ENCODE measurements at places on chromosomes 6 and 20.

DNA sequence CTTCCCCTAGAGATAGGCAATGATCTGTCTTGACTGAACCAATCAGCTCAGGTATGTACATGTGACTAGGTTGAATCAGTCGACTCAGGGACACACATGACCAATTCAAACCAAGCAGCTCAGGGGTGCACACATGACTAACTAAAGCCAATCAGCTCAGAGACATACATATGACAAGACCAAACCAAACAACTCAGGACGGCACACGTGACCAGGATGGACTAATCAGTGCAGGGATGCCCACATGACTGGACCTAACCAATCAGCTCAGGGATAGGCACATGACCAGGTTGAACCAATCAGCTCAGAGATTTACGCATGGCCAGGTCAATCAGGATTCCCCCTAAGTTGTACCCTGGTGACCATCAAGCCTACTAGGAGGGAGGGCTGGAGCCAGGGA is 310.3 kb downstream of the CDH26 start:
- no peak for DNase-seq

DNA sequence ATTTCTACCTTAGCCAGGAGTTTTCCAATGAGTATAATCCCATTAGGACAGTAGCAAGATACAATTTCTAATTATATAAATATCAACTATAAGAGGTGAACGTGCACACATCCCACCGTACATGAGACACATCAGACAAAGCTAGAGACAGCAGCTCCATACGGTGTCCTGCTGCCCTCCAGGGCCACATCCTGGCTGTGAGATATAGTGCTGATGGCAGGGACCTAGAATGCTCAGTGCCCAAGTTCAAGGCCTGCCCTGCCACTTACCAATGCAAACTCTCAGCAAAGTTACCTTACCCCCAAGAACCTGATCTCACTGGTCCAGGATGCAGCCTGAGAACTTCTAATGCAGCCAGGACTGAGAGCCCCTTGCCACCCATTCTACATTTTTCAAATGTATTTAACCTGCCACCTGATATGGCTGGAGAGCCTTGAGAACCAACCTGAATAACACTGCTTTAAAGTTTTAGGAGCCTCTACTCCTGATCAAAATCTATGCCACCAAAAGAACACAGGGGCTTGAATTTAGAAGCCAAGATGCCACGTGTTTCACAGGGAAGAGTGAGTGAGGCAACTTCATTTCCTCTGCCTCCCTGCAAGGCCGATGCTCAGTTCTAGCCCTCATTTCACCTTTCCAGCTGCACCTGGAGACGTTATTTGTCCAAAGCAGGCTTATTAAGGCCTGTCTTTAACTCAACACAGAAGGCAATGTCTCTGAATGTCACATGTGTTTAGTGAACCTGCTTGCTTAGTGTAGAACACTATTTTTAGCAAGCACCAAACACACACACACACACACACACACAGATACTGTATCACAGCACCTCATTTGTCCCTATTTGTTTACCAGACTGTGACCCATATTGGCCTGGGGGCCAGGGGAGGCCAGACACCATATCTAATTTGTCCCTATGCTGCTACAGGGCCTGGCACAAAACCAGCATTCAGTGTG is 6.1 kb downstream of the NFATC2 start:
- DNase-seq: no peak

DNA sequence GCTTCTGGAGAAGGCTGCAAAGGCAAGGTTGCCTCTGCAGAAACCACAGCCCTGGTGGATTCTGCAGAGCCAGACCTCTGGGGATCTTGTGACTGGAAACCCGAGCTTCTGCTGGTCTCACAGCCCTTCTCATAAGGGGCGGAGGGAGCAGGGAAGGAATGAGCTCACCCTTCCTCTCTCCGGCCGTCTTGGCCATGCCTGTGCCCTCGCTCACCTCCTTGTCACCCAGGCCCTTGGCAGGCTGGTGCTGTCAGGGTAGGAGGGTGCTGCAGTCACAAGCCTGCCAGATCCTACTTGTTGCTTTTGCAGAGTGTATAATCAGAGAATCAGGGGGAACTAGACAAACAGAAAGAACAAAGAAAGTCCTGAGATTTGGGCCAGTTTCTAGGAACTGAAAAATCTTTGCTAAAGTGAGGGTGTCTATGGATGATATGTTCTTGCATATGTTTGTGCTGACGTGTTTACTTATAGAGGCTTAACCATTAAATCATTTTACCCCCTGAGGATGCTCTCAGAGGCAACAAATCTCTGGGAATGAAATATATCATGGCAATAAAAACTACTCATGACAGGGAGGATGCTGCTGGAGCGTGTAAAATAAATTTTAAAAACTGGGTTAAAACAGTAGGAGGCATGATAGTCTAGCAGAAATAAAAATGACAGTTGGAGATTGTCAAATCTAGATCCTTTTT is 244.9 kb upstream of the SOX4 start:
- no peak for DNase-seq

DNA sequence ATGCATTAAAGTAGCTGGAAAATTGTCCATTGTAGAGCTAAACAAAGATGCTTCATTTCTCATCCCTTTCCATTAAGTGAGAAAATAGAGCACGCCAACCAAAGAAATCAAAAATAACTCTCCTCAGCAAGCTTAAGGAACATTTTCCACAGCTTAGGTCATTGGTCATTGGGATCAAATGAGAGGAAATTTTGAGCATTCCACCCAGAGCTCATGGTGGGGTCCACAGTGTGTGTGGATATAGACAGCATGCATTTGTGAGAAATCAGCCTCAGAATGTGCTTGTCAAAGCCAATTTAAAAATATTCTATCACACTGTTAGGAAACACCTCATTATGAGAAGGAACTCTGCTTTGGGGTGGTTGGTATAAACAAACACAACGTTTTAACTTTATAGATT is 97.2 kb downstream of the HDGFL1 start:
- DNase-seq: no peak

GRCh38 chr6:113018351-113019151 is 671.4 kb downstream of the RFPL4B start:
- no peak for DNase-seq

DNA sequence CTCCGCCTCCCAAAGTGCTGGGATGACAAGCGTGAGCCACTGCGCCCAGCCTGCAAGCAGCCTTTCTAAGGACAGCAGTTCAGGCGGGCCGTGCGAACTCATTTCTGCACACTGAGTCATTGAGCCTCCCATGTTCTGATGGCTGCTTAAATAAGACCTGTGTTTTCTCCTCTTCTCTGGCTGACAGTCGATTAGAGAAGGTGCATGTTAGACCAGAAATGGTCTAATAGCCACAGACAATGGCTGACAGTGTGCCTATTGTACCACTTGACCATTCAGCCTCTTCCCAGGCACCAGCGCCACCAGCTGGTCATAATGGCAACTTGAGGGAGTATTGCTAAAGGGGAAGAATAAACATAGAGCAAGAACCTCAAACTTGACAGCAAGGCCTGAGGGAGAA is 6.2 kb downstream of the CST11 start:
- peak; percentile 18 for DNase-seq

DNA sequence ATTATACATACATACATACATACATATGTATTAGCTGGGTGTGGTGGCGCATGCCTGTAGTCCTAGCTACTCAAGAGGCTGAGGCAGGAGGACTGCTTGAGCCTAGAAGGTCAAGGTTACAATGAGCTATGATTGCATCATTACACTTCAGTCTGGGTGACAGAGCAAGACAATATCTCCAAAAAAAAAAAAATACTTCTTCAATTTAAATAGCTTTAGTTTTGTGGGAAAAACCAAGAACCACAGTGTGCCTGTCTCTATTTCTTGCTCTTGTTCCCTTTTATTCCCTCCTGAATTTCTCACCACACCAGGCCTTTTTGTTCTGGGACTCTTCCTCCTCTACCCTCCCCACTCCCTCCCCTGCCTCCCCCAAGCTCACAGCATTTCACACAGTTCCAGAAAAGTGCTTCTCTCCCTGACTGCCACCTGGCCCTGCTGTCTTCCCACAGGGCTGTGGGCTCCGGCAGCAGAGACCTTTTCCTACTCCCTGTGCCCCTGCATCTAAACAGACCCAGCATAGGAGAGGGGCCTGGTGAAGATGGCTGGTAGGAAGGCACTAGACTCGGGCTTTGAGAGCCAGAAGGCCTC is 1.3 kb downstream of the C20orf203 start:
- no peak for DNase-seq

- no peak for DNase-seq
Observed at GRCh38 chr6:75422024-75422639, 71.5 kb downstream of the FILIP1 start.

DNA sequence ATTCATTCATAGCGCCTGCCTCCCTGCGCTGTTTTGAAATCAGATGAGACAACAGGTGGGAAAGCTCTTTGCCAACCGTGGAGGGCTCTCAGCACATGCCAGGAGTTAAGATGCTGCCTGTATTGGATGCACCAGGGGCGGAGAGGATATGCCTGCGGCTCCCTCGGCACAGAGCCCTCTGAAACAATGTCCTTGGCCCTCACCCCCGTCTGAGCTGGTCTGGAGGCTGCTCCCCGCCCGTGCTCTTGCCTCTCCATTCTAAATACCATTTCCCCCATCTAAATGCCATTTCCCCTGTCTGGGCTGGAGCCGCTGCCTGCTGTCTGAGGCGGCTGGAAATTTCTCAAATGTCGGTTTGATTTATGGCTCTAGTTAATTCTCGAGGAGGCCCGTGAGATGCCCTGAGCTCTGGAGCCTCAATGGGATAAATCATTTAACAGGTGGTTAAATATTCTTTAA is 50.8 kb upstream of the MLN start:
- no peak for DNase-seq

DNA sequence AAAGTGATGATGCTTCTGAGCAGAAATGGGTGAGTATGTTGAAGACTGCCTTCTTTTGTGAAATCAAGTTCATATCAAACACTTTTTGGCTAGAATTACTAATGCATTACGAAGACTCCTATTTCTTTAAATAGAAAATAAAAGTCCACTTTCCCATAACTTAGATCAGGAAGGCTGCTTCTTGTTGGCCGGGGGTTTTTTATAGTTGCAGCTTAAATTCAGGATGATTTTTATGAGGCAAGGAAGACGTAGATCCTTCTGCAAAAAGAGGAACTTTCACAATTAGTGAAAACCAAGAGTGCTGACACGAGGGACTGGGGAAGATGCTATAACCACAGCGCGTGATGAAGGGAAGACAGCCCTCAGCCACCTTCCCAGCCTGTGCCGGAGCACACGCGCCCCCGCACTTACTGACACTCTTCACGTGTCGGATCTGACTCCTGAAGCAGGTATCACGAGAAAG is 206.1 kb upstream of the PRDM1 start:
- peak; percentile 30 for DNase-seq

DNA sequence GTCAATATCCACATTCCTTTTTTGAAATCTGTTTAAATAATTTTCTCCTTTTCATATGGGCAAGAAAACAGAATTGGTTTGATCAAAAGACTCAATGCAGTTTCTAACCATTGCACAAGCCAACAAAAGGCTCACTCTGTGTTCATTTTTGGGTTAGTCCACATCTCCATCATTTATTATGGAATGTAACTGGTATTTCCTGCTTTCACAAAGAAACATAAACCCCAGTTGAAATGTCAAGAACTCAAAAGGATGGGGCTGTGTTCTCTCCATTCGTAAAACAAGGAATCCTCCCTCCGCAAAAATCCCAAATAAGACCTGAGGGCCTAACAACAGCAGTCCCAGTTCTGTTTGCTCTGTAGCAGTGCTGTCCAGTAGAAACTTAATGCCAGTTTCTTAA is 420.9 kb downstream of the GJA1 start:
- DNase-seq: no peak

DNA sequence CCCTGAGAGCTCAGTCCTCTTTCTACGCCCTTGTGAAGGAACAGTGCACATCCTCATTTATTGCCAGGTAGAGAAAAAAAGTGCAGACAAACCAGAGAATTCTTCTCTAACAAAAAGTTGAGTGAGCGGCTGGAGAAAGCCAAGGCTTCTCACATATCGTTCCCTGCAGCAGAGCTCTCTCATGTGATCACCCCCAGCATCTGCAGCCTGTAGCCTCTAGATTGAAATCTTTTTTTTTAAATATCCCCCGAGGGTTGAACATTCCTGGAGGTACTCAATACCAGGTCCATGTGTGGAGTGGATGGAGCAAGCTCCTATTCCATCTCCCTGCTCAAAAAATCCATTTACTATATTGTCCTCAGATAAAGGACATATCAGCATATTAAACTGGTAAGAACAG is 22.9 kb upstream of the ZNF133 start:
- no peak for DNase-seq

GRCh38 chr6:87444362-87444761 is 28.4 kb upstream of the SLC35A1 start:
- no peak for DNase-seq

DNA sequence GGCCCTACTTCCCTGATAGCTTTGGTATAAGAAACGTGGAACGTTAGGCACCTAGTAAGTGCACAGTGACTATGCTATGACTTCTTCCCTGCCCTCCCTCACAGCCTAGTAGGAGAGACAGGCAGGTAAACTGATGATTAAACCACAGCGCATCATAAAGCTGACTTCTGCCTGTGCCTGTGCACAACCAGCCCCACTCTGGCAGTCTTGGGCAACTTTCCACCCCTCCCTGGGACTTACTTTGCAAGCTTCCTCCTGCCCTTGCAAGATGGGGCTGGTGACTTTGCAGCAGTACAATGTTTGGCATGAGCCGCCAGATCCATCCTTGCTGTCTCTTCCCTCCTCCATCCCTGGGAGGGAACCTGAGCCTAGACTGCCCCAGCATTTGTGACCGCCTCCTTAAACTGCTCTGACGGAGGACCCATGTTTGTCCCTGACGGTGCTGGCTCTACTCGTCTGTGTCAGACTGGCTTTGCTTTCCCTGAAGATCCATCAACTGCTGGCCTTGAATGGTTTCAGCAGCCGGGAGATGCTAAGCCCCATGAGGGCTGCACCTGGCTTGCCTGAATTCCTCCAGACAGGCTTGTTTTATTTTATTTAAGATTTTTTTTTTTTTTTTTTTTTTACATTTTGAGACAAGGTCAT is 36.1 kb downstream of the EFCAB8 start:
- DNase-seq: no peak

GRCh38 chr6:15401120-15401519 is 155.3 kb downstream of the JARID2 start:
- no peak for DNase-seq

DNA sequence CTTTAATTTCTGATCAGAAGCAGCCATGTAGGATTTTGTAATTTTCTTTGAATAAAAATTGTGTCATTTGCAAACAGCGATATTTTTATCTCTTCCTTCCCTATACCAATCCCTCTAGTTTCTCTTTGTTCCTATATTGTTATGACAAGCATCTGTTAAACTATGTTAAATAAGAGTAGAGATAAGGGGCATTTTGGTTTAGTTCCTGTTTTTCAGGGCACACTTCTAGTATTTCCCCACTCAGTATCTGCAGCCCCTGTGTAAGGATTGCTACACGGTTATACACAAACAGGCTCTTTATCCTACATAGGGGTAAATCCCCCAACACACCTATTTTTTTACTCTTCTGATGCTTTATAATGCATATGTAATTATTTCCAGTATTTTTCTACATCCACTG is 42.1 kb downstream of the TRERF1 start:
- no peak for DNase-seq

Measured in activated naive CD4-positive, alpha-beta T cell treated with anti-CD3 and anti-CD28 coated beads, Interleukin-2, amount 50 U/mL, for 16 hours (primary cell).